ENCODE measurements at places on chromosomes 12 and 14. TPM values are rescaled to one million over a fixed set of nuclear protein-coding genes. Genes with fewer than 3 reads are reported as not detected.

DNA sequence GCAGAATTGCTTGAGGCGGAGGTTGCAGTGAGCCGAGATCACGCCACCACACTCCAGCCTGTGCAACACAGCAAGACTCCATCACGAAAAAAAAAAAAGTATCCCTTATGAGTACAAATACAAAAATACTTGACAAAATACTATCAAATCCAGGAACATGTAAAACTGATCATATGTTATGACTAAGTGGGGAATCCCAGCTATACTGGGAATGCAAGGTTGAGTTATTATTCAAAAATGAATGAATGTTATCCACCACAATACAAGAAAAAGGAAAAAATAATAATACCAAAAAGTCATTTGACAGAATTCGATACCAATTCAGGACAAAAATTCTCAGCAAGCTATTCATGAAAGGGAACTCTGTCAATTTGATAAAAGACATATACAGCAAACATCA, 32.6 kb downstream of the MOK start:
- no peak for DNase-seq

CTSG gene
- not detected for polyA plus RNA-seq

GRCh38 chr14:91398707-91399106, 18.9 kb downstream of the CCDC88C start:
- peak; percentile 72 for DNase-seq

DNA sequence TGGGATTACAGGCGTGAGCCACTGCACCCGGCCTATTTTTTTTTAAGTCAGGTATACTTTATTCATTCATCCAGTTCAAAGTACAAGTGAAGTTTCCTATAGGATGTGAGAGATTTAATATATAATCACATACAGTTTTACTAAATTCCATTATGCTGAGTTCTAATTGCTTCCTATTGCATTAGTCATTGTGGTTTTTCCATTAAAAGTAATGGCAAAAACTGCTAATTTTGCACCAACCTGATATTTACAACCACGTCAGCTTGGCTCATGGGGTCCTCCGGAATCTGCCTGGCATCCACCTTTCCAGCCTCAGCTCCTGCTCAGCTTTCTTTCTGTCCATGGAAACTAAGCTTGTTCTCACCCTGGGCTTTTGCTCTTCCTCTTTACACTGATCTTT, 67.0 kb upstream of the CSRP2 start:
- DNase-seq = no peak

DNA sequence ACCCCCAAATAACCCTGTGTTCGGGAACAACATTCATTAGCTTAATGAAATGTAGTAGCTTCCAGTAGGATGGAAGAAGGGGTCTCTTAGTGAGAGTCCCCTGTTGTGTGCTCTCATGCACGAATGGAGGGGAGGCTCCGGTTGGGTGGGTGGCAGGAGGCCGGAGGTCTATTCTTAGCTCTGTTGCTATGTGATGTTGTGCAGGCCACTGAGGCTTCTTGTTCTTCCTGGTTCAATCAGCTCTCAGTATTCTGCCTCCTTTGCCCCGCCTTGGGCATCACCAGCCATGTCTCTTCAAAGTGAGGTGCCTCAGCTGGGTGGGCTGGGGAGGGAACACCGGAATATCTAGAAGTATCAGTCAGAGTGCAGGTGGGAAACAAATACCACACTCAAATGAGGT, 50.8 kb downstream of the KCNA1 start:
- no peak for DNase-seq

ORMDL2 gene
- polyA plus RNA-seq = 35.2 TPM

PROX2 gene
- polyA plus RNA-seq = not detected

DNA sequence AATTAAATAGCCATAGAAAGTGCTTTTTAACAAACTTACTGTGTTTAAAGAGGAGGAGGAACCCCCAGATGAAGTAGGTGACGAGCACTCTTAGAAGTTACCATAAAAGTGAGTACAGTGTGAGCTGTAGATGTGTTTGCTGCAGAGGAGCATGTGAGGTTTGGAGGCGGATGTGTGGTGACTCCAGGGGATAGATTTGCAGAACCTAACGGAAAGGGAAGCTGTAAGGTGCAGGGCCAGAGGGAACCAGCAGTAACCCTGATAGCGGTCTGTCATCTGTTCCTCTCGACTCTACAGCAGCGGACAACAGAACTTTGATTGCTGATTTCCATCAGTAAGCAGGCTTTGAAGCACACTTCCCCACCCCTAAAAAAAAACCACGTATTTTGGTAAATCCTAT, 5.2 kb downstream of the CALM1 start:
- DNase-seq = no peak

DNA sequence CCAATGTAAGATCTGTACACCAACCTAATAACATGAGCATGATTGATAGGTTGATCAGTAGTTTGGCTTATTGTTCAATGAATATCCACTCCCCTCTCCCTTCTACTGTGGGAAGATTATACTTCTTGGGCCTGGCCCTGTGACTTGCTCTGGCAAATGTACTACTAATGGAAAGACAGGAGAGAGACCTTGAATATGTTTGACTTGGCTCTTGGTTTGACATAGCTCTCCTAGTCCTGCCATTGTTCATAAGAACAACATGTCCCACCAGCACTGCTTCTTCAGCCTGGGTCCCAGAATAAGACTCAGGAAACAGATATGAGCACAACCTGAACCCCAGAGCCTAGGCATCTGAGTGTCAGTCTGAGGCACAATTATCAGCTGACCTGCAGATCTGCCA, 112.8 kb upstream of the RESF1 start:
- DNase-seq = no peak

DNA sequence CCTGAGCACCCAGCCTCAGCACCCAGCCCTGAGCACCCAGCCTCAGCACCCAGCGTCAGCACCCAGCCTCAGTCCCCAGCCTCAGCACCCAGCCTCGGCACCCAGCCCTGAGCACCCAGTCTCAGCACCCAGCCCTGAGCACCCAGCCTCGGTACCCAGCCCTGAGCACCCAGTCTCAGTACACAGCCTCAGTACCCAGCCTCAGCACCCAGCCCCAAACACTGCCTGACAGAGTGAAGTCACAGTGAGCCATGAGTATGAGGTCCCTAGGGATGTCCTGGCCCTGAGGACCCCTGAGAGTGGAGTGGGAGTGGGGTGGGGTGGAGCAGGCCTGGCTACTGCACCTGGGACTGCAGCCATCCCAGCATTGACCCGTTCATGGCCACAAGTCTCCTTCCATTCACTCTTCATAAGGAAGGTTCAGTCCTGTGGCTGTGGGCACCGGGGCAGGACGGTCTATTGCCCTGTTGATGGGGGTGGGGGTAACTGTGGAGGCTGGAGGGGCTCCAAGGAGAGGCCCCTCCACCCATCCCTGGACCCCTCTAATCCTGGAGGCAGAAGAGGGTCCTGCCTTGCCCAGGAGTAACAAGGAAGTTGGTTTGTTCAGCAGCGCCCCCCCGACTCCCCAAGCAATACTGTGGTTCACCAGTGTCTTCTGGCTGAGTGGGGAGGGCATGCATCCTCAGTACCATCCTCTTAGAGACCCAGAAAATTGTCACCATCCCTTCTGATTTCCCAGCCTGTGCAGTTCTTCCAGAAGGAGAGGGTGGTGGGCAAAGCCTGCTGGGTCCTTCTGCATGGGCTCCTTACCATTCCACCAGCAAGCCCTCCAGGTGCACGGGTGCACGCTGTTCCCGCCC, 140.5 kb downstream of the ADGRD1 start:
- DNase-seq = no peak

DNA sequence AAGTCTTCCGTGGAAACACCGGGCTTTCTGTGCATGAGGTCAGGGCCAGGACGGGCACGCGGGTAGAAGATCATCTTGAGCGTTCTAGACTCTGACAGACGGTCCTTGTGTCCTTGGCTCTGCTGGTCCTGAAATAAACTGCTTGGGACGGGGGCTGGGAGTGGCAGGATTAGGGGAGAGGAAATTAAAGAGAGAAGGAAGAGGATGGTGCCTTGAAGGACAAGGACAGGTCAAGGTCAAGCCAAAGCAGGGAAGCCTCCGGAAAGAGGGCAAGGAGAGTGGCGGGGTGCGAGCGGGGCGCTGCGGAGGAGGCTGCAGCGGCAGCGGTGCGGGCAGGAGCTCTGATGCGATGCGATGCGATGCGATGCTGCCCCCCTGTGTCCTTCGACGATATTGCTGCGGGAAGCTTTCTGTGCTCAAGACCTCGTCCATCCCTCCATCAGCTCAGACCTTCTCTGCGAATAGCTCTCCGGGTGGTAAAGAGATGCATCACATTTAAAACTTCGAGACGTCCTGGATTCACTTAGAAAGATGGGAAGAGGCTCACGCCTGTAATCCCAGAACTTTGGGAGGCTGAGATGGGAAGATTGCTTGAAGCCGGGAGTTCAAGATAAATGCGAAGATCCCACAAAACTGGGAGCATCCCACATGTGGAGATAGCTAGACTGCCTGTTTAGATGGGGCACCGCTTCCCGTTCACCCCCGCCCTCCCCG, 110.1 kb upstream of the TMEM132D start:
- DNase-seq = peak; percentile 89

DNA sequence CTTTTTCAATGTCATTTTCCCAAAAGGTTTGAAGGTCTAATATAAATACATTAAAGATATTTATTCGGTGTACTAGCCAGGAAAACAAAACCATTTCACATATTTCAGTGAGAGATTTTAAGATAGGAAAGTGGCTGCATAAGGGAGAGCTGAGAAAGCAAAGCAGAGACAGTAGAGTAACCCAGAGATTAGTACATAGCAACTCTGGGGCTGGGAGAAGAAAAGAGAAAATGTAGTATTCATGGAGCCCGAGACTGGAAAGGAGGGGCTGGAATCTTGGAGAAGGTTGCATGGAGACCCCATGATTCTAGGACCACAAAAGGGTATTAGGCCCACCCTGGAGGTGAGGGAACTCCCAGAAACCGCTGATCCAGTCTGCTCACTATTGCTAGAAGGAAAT, 236.9 kb downstream of the PAWR start:
- no peak for DNase-seq

DNA sequence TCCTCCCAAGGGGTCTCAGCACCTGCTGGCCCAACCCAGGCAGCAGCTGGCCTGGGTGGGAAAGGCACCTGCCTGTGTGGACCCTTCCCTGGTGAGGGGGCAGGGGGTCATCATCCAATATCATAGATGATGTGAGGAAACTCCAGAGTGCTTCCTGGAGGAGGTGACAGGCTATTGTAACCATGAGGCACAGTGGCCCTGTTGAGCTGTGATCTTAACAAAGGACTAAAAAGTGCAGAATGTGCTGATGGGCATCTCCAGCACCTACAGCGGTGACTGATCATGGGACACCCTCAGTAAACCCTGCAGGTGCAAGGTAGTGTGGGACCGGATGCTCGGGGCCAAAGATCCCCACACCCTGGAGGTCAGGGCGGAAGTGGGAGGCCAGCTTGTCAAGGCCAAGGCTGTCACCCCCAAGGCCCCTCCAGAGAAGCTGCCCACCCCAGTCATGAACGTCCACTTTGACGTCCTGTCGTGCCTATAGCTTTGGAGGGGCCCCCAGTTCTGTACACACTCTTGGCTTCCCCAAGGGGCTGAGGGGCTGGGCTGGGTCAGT, 7.5 kb downstream of the MMP17 start:
- DNase-seq = no peak

- no peak for DNase-seq
Observed at GRCh38 chr14:78106381-78106780, 63.8 kb upstream of the NRXN3 start.

B4GALNT1 gene
- 5.2 TPM for polyA plus RNA-seq

ZBTB42 gene
- polyA plus RNA-seq = 2.9 TPM

TMEM119 gene
- 25.7 TPM for polyA plus RNA-seq

GRCh38 chr12:47730341-47730744, 5.1 kb upstream of the ENDOU start:
- DNase-seq = no peak

DNA sequence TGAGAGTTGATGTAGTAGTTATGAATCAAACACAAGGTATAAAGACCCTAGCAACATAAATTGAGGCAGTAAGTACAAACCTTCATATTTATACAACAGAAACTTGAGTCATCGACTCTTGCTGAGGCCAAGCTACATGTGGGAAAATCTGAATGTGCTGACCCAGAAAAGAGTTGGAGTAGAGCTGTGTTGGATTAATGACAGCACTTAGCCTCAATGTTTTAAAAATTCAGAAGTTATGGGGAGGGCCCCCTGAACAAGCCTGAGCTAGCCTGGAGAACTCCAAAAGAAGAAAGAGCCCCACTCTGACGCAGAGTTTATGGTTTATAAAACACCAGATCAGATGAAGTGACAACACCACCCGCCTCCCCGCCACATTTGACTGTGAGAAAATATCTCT, 100.0 kb downstream of the DUSP6 start:
- no peak for DNase-seq

AKAP3 gene
- polyA plus RNA-seq = 0.24 TPM

DNA sequence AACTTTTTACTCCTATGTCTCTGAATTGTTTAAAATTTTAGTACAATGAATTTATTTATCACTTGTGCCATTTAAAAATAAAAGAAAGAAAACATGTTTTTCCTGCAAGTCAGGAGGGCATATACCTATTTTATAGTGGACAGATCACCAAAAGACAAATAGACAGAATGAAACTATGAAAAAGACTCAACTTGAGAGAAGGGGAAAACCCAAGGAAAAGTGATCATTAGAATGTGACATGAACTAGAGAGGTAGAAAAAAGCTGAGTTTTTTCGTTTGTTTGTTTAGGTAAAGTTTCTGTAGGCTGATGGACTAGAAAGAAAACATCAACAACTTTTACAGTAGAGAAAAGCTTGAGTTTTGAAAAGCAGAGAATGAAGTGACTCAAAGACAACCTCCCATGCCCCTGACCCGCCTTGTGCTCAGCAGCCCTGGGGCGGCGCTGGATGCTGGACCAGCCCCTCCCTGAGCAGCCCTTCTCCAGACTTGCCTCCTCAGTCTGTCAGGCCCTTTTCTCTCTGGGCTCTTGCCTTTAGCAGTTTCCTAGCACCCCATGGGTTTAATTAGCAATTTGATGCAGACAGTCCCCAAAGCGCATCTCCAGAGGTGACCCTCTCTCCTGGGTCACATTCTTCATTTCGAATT, 95.1 kb upstream of the ARID2 start:
- DNase-seq = no peak

GRCh38 chr14:56894591-56894991, 84.3 kb upstream of the OTX2 start:
- DNase-seq = no peak

SMAGP gene
- 26.3 TPM for polyA plus RNA-seq

GRCh38 chr14:31582836-31583452, 21.7 kb downstream of the NUBPL start:
- peak; percentile 7 for DNase-seq

CSRNP2 gene
- 18.7 TPM for polyA plus RNA-seq

DNA sequence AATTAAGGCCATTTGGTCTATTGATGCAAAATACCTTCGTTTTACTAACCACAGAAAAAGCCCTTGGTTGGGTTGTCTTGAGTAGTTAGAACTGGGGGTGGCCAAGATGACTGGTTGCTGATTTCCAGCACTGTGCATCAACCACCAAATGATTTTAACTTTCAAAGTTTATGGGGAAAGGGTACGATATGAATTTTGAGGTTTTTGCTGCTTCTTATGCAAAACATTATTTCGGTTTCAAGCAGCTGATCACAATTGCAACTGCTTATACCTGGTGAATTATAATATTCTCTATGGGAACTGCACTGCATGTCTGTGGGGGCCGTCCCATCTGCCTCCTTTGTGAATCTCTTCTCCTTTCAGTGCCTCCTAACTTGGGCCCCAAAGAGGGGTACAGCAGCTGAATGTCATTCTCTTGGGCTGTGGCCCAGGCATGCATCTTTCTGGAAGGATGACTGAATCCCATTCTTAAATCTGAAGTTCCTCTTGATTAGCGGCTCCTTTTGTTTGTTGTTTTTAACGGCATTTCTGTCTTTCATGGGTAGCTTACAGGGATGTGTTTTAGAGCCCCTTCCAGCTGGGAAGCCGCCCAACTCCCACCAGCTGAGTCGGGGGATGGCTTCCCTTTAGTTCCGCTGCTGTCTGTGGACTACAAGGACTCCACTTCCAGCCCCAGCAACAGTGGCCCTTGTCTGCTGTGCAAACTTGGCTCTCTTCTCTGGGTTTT, 479.8 kb downstream of the ZFP36L1 start:
- DNase-seq = no peak

Data from SK-N-SH (cell line).